ENCODE measurements at places on chromosomes 7 and 10.

DNA sequence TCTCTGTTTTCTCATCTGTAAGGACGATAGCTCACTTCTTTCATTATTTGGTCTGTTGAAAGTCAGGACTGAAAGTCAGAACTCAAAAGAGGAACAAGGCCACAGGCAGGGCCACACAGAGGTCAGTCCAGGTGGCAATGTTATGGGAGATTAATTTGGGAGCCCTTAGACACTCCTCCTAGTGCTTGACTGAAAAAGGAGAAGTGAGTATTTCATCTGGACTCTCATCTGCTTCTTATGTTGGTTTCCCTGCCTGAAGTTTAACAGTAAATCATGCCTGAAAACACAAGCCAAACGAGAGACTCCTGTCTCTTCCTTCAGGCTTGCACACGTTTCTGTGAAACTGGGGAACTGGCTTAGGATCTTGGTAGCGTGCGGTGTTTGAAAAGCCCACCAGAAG lies 248.5 kb downstream of the BUB3 start:
- no peak for DNase-seq

DNA sequence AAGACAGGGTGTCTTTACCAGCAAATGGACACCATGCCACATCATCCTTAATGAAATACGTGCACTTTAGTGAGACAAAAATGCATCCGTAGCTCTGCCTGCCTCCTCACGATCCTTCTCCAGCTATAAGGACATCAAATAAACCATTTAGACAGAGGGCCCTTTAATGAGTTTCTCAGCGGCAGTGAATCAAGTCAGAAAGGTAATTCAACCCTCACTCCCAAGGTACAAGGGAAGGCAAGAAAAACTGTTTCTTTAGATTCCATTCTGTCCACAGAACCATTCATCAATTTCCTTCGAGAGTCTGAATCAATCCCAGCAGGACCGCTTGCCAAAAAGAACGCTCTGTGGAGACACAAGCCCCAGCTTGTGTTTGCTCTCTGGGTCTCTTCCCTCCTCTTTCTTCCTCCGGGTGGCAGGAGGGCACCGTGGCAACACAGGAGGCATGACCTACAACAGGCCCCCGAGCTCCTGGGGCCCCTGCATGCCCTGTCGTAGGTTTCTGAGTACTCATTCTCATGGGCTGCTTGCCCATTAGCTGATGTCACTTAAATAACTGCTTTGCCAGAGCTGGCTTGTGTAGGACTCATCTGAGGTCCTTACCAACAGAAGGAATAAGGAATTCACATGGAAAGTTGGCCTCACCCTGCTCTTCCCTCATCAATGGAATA lies 297.8 kb upstream of the PRKCQ start:
- peak; percentile 17 for DNase-seq

- peak; percentile 7 for DNase-seq
Observed at GRCh38 chr7:37031571-37032257, 307.4 kb upstream of the AOAH start.

DNA sequence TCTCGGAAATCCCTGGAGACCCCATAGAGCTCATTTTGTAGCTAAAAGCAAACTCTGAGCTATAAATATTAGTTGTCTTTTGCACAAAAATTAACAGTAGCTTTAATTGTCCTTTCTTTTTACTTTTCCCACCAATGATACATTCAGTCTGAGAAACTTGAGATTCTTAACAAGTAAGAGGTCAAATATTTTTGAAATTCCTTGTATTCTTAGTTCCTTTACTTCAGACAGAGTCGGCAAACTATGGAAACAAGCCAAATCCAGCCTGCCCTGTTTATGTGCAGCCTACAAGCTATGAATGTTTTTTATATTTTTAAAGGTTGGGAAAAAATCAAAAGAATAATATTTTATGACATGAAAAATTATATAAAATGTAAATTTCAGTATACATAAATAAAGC lies 146.6 kb downstream of the CTNNA3 start:
- no peak for DNase-seq

Measured in erythroblast (primary cell).